Colonic mucosa (tissue), 4 donors: ENCODE measurements at places on chromosomes 4 and X. TPM values are rescaled to one million over a fixed set of nuclear protein-coding genes. Genes with fewer than 3 reads are reported as not detected.

The RGN gene
- total RNA-seq: 0.89 TPM

The ARX gene
- total RNA-seq: 0.84 TPM

The FRAS1 gene
- total RNA-seq: 4.0 TPM

GRCh38 chr4:4667622-4668081 lies 125.8 kb upstream of the STX18 start:
- DNase-seq: no peak

GRCh38 chr4:69591364-69591763 lies 48.1 kb downstream of the UGT2A2 start:
- no peak for DNase-seq
